G401 (cell line): ENCODE measurements at places on chromosomes 7 and 10.

GRCh38 chr10:92187101-92187500 lies 103.8 kb downstream of the CPEB3 start:
- no peak for DNase-seq

DNA sequence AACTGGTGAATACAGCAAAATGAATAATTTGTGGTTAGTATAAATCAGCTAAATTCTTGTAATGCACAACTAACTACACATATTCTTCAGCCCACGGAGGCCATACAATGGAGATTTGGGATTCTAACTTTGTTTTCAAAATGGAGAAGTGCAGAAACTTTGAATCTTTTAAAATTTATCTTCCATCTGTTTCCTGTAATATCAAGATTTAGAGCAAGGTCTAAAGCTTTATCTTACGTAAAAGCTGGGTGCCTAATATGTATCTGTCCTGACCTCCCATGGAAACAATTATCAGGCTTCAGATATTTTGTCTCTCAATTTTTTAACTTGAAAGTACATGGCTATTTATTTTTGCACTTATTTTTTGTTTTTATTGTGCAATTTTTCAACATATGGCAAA lies 5.0 kb upstream of the AHR start:
- no peak for DNase-seq

DNA sequence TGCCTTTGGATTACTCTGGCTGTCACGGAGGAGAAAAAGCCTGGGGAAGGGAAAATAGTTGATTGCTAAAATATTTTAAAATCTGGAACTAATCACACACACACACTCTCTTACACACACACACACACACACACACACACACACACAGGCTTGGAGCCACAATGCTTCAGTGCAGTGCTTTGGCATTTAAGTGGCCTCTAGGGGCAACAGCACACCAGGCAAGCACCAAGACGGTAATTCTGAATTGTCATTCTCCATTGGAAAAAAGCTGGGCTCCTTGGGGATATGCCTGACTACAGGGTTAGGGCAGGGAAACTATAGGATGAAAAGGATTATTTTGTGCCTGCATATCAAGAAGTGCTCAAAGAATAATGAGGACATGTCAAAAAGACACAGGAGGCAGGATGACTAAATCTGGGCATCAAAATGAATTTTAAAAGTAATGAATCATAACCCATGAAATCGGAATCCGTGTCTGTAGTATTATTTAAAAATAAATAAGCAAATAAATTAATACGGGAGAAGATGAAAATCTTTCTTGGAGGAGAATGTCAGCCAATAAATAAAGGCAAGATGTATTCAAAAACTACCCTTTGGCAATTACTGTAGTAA lies 30.4 kb upstream of the DDC start:
- DNase-seq: peak; percentile 56

DNA sequence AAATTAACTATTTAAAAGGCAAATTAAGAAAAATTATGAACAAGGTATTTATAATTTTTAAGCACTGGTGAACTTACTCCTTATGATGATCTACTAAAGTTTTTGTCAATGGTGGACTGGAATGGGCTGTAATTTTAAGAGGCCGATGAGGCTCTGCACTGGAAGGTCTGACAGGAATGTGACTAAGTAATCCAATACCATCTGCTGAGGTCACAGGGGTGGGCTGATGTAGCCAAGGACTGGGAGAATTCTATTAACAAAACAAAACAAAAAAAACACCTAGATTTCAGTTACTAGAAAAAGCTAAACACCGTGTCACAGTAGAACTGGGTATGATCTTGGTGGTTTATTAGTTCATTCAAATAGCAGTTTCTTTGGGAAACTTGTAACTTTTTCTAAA lies 75.9 kb downstream of the NRBF2 start:
- peak; percentile 71 for DNase-seq

DNA sequence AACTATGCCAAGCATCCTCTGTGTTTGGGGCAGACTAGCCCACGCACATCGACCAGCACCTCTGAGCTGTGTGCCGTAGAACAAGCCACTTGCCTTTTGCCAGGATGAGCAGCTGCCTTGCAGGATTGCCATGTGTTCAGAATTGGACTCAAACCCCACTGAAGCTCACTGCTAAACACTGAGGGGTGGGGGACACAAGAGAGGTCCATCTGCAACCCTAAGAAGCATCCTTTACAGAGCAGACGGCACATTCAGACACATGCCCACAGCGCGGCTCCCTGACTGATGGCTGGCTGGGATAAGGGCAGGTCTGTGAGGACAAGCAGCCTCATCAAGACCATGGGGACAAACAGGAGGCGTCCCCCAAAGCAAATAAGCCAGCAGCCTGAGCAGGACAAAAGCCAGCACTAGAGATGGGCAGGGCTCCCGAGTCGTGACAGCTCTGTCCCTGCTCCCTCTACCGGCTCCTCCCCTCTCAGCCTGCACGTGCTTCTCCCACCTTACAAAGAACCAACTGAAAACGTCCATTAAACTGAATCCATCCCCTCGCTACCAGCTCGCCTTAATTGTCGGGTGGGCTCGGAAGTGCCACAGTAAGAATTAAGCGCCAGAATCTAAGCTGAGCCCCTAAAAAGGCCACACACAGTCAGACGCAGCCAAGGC lies 114.2 kb downstream of the PRKAG2 start:
- DNase-seq: peak; percentile 89

- DNase-seq: peak; percentile 29
These were observed 105.8 kb downstream of the EXOC4 start for GRCh38 chr7:133358708-133359107.
